ENCODE measurements at places on chromosomes 13 and 19.

DNA sequence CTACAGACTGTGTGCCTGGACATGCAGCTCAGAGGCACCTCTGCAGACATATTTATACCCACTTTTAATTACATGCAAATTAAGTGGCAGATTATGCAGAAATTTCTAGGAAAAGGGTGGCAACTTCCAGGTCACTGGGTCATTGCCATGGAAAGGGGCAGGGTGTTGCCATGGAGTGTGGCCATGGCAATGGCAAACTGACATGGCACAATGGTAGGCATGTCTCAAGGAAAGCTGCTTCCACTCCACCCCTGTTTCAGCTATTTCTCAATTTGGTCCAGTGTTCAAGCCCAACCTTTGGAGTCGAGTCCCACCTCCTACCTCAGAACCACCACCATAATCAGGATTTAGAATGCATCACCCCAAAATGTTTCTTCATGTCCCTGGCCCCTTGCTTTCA lies 170.7 kb upstream of the TSHZ3 start:
- no peak for DNase-seq

DNA sequence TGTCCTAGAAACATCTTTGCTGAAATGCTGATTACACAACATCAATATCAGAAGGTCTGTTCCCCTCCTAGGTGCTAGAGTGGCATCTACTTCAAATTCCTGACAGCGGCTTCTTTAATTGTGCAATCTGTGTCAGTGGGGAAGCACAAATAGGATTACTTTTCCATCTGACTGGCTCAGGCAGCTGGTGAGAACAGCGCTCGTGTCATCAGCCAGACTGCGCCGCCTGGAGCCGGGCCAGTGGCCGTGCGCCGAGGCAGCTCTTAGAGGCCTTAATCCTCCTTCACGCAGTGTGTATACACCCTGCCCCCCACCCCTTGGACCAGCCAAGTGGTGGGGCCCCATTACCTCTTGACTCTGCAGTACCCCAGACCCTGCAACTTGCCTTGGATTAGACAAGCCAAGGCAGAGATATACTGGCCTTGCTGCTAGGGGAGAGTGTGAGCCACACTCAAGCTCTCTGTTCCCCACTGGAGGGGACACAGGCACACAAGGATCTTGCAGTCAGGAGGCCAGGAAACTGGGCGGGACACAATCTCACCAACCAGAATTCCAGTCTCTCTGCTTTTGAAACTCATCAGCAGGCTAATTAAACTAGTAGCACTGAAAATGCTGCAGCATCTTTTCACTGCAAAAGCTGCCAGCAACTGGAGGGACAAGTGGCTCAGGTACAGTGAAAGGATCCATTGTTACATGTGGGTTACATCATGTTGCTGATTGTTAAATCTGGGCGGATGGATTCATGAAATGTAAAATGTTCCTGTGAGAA lies 48.9 kb upstream of the EPHX3 start:
- DNase-seq: no peak

GRCh38 chr13:23705583-23705982 lies 135.4 kb downstream of the TNFRSF19 start:
- no peak for DNase-seq

DNA sequence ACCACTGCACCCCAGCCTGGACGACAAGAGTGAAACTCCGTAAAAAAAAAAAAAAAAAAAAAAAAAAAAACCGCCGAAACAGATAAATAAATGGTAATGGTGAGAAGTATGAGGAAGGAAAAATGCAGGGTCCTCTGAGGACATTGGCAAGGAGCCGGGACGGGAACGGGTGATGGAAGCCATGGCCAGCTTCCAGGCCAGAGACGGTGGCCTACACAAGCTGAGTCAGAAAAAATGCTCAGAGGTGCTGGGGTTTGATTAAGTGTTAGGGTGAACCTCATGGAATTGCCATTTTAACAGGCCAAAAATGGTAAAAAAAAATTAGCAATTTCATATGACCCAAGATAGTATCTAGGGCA lies 866 bp upstream of the ZSWIM4 start:
- DNase-seq: no peak

DNA sequence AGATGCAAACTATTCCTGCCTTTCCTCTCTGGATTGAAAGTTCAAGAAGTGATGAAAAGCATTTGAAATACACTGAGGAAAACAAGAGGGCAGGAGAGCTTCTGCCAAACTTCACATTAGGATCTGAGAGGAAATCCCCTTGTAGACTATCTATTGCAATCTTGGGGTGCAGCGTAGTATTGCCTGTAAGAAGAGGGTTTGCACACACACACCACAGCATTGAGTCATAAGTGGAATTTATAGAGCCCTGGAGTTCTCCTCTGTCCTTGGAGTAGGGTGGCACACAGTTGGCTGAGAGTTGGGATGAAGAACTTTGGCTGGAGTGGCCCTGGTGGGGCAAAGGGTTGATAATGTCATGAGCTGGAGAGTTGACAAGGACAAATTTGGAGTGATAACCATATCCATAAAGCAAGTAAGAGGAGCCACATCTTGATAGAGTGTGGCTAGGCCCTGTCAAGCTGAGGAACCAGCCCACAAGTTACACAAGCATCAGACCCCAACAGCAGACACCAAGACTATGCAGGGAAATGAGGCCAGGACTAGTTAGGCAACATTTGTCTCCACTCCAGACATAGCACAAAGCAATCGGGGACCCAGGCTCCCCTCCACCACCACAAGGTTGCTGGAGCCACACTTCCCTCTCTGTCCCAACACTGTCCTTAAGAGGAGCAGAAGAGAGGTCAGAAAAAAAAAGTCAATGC lies 520.9 kb downstream of the KLF5 start:
- DNase-seq: no peak

- no peak for DNase-seq
Observed at GRCh38 chr13:34623331-34623730, 318.7 kb upstream of the NBEA start.

GRCh38 chr19:35931161-35931873 lies 4.9 kb upstream of the LRFN3 start:
- peak; percentile 97 for DNase-seq

DNA sequence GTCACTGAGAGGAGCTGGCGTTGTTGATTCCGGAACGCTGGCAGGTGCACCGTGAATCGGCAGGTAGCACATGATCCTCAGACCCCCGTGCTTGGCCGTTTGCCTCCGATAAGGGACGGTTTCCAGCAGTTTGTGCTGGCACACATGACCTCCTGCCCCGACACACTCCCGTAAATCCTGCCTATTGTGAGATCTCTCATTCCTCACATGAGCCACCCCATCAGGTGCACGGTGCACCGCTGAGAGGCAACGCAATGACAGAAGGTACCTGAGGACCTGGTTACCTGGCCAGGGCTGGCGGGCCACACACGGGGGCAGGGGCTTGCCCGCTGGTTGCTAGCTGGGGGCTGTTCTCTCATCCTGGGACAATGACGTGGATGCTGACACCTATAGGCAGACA lies 2.1 kb upstream of the ADPRHL1 start:
- DNase-seq: no peak

GRCh38 chr13:26618726-26619125 lies 61.2 kb downstream of the WASF3 start:
- DNase-seq: no peak

- no peak for DNase-seq
Observed at GRCh38 chr19:40808021-40808325, 9.0 kb downstream of the EGLN2 start.

DNA sequence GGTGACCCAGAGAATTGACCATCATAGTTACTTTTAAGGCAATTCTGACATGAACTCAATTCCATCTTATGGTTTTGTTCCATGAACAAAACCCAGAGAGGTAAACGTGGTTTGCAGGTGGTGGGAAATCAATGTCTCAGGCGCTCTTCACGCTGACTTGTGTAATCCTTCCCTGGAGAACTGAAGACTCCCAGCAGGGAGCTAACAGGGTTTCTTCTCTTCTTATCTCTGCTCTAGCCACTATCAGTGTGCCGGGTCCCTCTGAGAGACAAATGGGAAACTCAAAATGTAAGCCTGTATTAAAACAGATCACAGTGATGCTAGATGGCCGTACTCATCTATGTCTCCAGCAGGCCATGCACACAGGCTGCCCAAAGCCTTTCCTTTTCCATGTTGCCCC lies 57.6 kb upstream of the ARGLU1 start:
- DNase-seq: no peak

DNA sequence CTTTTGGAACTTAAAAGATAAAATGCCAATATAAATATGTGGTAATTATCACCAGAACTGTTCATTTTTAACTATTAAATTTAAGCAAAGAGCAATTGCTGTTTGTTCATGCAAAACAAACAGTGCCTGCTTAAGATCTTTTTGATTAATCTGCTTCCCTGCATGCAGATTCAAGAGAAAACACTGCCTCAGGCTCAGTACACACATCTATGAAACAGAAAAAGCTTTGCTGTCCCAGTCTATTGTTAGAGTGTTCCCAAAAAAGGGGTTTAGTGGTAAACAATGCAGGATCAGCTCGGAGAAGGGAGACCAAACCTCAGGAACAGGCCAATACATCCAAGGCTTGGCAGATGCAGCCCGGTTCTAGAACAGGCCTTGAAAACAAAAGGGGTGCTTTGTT lies 49.3 kb upstream of the TDRD3 start:
- no peak for DNase-seq

GRCh38 chr13:111911121-111911720 lies 155.7 kb upstream of the SOX1 start:
- DNase-seq: no peak

DNA sequence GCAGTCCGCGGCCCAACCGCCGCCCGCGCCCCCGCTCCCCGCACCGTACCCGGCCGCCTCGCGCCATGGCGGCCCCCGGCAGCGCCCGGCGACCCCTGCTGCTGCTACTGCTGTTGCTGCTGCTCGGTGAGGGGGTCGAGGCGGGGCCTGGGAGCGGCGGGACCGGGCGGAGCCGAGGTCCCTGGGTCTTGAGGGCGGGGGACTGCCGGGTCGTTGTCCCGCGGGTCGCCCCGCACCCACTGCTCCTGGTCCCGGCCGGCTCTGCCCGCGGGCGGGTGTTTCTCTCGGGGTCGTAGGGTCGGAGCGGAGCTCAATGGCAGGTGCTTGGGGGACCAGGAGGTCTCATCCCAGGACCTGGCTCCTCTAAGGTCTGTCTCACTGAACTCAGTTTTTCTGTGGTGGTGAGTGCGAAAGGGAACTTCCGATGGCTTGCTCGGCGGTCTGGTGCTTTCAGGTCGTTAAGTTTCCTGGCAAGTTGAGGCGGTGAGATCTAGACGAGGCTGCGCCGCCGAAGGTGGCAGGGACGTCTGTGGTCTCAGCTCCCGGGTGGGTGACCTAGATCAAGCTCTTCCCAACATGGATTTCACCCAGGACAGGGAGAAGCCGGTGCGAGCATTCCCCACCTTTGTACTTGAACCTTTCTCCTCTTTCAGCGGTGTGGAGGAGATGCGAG lies 467 bp downstream of the LAMP1 start:
- DNase-seq: peak; percentile 12

DNA sequence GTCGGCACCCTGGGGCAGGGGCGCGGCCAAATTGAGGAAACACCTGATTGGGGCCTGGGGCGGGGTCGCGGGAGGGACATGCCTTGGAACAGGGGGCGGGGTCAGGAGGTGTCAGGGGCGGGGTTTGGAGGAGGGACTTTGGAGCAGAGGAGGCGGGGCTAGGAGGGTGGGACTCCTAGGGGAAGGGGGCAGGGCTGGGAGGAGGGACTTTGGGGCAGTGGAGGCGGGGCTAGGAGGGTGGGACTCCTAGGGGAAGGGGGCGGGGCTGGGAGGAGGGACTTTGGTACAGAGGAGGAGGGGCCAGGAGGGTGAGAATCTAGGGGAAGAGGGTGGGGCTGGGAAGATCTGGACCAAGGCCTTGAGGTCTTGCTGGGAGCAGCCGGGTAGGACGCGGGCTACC lies 21.9 kb downstream of the GRIN2D start:
- peak; percentile 89 for DNase-seq

- DNase-seq: no peak
Observed at GRCh38 chr13:103282571-103283450, 216.6 kb upstream of the SLC10A2 start.

DNA sequence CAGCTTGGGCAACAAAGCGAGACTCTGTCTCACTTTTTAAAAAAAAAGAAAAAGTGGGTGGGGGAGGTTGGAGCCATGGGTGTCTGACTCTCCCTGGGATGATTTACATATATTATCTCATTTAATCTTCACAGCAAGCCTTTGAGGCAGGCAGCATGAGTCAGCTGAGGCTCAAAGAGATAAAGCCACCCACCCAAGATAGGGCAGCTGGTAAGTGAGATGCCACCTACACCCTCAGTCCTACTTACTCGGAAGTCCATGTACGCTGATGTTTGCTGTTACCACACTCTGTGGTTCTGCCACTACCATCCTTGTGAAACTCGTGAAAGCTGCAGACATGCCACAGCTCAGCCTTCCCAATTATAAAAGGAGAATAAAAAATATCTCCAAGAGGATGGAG lies 142.0 kb upstream of the TSHZ3 start:
- DNase-seq: no peak

DNA sequence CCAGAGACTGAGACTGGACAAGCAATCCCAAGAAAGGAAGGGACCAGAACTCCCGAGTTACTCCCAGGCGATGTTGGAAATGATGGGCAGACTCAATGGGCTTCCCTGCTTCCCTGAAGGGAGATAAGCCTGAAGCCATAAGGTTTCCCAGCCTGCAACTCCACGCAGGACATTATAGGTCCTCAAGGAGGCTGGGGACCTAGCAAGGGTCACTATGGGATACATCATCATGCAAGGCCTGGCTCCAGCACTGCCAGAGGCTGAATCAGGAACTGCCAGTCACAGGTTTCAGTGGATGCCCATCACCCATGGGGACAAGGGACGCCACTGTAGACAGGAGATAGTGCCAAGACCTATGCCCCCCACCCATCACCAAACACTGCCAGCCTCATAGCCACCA lies 338.7 kb downstream of the IRS2 start:
- no peak for DNase-seq

DNA sequence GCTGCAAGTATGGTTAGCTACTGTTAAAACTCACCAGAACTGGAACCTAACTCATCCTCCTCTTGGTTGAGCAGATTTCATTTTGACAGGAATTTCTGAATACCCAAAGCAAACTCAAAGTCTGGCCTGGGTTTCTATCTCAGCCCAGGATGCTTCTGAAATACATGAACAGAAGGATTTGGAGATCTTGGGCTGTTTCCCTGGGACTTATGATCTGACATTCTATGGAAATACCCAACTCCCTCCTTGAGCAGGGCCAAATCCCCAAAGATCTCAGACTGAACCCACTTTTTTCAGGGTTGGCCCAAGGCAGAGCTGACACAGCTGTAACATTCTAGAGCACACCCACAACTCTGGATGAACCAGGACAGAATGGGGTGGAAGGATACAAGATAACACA lies 1.1 kb upstream of the ITM2B start:
- no peak for DNase-seq

- no peak for DNase-seq
Observed at GRCh38 chr19:12815088-12815487, 8.7 kb downstream of the RNASEH2A start.
